CD4-positive, alpha-beta T cell (primary cell): ENCODE measurements at places on chromosomes 13 and 19. TPM values are rescaled to one million over a fixed set of nuclear protein-coding genes. Genes with fewer than 3 reads are reported as not detected.
A peak's percentile ranks its signal among the peaks of the same experiment; 100 is the strongest.

Gene NR2C2AP
- 10.5 TPM for total RNA-seq

DNA sequence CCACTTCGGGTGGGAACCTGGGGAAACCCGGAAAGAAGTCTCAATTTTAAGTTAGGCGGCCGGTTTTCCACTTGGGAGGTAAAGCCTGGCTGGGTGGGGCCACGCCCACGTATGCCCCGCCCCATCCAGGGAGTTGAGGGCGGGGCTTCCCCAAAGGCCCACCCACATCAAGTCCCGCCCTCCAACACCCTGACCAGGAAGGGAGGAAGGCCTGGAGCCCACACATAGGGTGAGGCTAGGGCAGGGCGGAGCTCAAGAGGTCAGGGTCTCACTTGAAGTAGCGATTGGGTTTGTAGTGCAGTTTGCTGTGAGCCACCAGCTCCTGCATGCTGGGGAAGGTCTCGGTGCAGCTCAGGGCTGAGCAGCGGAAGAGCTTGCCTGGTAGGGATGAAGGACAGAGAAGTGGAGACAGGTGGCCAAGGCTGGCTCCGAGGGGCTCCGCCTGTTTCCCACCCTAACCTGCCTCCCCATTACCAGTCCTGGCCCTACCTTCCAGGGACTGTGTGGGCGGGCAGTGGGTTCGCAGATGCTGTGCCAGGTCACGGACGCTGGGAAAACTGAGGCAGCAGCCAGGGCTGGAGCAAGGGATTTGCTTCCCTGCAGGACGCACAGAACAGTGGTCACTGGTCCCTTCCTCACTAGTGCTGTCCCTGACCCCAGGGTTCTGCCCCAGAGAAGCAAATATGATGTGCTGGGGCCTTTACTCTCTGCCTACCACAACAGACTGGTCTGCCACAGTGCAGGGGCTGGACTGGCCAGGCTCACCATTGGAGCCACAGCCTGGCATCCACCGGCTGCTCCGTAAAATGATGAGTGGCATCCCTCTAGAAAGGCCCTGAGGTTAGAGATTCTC lies 1.6 kb downstream of the ZNF414 start:
- no peaks in the 10 kb centered on the region for H3K27me3 ChIP-seq
- H3K4me3 ChIP-seq: no peak overlapping the region
- no peak overlapping the region for H3K27ac ChIP-seq
- peaks cover 53% of the 10 kb centered on the region for H3K4me1 ChIP-seq
- H3K36me3 ChIP-seq: peaks cover 19% of the 10 kb centered on the region
- DNase-seq: no peak

Gene PLPP2
- not detected for total RNA-seq

GRCh38 chr19:18464646-18465045 lies 26.7 kb upstream of the ISYNA1 start:
- H3K27me3 ChIP-seq: no peaks in the 10 kb centered on the region
- H3K4me1 ChIP-seq: peaks cover 33% of the 10 kb centered on the region
- H3K4me3 ChIP-seq: no peak overlapping the region
- H3K36me3 ChIP-seq: peaks cover 64% of the 10 kb centered on the region
- no peak for DNase-seq

DNA sequence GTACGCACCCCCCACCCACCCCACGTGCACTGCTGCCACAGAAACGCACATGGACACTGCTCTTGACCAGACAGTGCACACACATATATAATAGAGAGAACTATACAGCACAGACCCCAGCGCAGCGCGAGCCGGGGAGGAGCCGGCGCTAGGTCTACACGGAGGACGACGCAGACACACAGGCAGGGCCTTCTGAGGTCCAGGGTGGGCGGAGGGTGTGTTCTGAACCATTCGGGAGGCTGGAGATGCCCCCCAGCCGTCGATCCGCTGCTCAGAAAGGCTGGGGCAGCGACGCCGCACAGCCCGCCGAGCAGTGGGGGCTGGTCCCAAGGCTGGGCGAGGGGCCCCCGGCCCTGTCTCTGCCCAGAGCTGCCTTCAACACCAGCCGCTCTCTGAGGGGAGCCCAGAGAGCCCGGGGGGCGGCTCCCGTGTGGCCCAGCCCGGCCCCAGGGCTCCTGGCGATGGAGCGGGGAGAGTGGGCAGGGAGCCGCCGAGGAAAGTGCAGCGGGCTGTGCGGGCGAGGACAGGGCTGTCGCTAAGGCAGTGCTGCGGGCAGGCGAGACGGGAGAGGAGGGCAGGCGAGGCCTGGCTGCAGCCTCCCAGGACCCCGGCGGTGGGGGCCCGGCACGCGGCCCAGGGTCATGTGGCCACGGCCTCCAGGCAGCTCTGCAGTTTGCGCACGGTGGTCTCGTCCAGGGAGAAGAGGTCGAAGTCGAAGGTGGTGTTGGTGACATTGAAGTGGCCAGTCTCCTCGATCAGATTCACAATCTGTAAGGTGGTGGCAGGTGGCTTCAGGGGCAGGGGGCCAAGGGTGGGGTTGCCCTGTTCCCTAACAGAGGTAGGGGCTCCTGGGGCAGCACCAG lies 67.1 kb downstream of the MLLT1 start:
- no peak overlapping the region for H3K27ac ChIP-seq
- no peak overlapping the region for H3K4me3 ChIP-seq
- peaks cover 15% of the 10 kb centered on the region for H3K36me3 ChIP-seq

Gene KLC3
- not detected for total RNA-seq

GRCh38 chr13:41974262-41974900 lies 13.5 kb upstream of the VWA8 start:
- peaks cover 22% of the 10 kb centered on the region for H3K4me1 ChIP-seq
- H3K4me3 ChIP-seq: no peak overlapping the region
- no peaks in the 10 kb centered on the region for H3K27me3 ChIP-seq
- H3K27ac ChIP-seq: no peak overlapping the region
- no peaks in the 10 kb centered on the region for H3K36me3 ChIP-seq

DNA sequence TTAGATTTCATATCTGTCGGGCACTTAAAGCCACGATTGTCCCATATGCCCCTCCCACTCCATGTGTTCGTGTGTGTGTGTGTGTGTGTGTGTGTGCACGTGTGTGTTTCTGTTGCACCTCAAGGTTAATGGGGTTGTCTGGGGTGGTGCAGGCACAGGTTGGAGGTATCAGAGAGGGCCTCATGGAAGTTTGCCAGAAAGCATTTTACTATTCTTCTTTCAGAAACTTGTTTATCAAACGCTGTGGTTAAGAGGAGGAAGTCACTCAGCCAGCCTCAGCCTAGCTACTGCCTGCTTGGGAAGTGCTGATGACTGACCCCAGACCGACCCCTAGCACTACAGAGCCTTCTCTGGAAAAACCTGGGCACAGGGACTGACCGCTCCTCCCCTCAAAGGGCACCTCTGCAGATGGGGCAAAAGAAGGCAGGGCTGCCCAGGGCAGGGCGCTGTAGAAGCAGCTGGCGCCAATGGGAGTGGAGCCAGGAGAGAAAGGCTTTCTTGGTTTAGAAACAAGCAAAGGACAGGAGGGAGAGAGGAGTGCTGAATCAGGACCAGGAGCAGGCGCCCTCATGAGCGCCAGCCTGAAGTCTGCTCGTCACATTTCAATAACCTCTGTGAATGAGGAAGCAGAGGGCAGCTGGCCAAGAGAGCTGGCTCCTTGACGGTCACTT lies 3.9 kb downstream of the SIAH3 start:
- H3K27ac ChIP-seq: no peak overlapping the region
- peak overlapping the region; percentile 8 for H3K4me3 ChIP-seq
- H3K36me3 ChIP-seq: no peaks in the 10 kb centered on the region
- H3K4me1 ChIP-seq: peaks cover 44% of the 10 kb centered on the region

GRCh38 chr13:110358381-110358780 lies 51.3 kb downstream of the COL4A2 start:
- H3K4me1 ChIP-seq: no peaks in the 10 kb centered on the region
- H3K27ac ChIP-seq: no peak overlapping the region
- peaks cover 5% of the 10 kb centered on the region for H3K27me3 ChIP-seq

GRCh38 chr13:110961959-110962358 lies 47.1 kb upstream of the ANKRD10 start:
- no peaks in the 10 kb centered on the region for H3K36me3 ChIP-seq
- H3K4me3 ChIP-seq: no peak overlapping the region
- no peaks in the 10 kb centered on the region for H3K27me3 ChIP-seq
- no peaks in the 10 kb centered on the region for H3K4me1 ChIP-seq

DNA sequence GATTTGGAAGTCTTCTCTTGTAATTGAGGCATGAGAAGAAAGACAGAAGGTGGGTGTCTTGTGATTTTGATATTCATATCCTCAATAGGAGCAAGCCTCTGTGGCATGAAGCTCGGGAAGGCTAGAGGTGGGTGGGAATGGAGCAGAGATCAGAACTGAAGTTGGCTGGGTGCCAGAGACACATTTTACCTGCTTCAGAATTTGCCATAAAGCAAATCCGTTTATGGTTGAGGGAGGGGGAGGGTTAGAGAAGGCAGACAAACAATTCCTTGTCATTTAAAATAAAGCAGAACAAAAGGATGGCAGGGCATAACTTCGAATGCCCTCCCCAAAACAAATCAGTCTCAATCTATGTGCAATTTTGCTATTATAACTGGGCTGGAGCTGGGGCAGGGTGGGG lies 305.9 kb downstream of the KLF5 start:
- DNase-seq: no peak
- H3K27ac ChIP-seq: no peak overlapping the region
- H3K4me3 ChIP-seq: no peak overlapping the region
- H3K36me3 ChIP-seq: no peaks in the 10 kb centered on the region

Gene MTUS2
- total RNA-seq: 0.81 TPM

DNA sequence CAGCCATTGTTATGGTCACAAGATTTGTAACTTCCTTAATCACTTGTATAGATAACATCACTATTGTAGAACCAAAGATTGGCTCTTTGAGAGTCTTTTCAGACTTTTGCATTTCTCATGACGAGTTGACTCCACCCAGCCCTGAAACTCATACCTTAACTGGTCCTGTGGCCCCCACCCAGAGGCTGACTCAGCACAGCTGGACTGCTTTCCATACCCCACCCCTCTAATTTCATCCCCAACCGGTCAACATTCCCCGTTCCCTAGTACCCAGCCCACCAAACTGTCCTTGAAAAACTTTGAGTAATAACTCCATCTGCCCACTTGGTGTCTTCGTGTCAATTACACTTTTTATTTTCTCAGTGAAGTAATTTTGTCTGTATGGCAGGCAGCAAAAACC lies 32.1 kb upstream of the SLITRK1 start:
- no peaks in the 10 kb centered on the region for H3K36me3 ChIP-seq
- H3K4me1 ChIP-seq: no peaks in the 10 kb centered on the region
- H3K27me3 ChIP-seq: no peaks in the 10 kb centered on the region
- no peak overlapping the region for H3K4me3 ChIP-seq
- DNase-seq: no peak
- H3K27ac ChIP-seq: no peak overlapping the region

- no peaks in the 10 kb centered on the region for H3K27me3 ChIP-seq
- H3K36me3 ChIP-seq: peaks cover 7% of the 10 kb centered on the region
- H3K4me3 ChIP-seq: no peak overlapping the region
These were observed 27.0 kb downstream of the TMEM161A start for GRCh38 chr19:19111136-19111835.

GRCh38 chr19:5407356-5407755 lies 47.9 kb upstream of the ZNRF4 start:
- H3K4me3 ChIP-seq: no peak overlapping the region
- no peaks in the 10 kb centered on the region for H3K4me1 ChIP-seq
- H3K27me3 ChIP-seq: peaks cover 2% of the 10 kb centered on the region
- DNase-seq: no peak

Gene NALCN
- not detected for total RNA-seq

DNA sequence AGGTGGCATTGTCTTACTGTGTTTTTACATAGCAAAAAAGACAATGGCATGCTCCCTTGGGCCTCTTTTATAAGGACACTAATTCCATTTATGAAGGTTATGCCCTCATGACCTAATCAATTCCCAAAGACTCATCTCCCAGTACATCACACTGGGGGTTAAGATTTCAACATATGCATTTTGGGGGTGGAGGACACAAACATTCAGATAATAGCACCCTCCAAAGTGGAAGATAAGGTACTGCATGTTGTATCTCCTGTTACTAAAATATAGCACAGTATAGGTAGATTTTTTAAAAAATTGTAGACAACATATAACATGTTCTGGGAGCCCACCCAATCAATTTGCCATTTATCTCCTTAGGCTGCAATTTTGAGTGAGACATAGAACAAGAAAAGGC lies 221.2 kb downstream of the LIG4 start:
- H3K4me1 ChIP-seq: no peaks in the 10 kb centered on the region
- no peaks in the 10 kb centered on the region for H3K27me3 ChIP-seq
- H3K27ac ChIP-seq: no peak overlapping the region

Gene NEK5
- 0.08 TPM for total RNA-seq

DNA sequence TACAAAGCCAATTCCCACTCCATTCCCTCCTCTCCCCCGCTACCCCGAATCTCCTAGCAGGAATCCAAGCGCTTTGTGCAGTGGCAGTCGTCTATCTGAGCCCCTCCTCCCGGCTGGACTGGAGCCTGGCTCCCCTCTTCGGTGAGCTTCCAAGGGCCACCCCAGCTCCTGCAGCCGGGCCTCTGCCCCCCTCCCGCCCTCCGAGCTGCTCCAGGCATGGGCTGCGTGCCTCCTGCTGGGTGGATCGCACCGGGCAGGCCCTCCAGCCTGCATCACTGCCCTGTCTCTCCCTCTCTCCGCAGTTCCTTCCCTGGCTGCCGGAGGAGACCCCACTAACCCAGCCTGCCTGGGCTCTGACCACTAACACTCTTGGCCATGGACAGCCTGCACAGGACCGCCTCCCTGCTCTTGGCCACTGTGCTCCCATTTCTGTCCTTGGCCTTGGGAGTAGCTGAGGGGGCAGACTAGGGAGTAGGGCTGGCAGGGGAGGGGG lies 12.9 kb upstream of the LENG8 start:
- peaks cover 8% of the 10 kb centered on the region for H3K36me3 ChIP-seq
- no peak for DNase-seq

DNA sequence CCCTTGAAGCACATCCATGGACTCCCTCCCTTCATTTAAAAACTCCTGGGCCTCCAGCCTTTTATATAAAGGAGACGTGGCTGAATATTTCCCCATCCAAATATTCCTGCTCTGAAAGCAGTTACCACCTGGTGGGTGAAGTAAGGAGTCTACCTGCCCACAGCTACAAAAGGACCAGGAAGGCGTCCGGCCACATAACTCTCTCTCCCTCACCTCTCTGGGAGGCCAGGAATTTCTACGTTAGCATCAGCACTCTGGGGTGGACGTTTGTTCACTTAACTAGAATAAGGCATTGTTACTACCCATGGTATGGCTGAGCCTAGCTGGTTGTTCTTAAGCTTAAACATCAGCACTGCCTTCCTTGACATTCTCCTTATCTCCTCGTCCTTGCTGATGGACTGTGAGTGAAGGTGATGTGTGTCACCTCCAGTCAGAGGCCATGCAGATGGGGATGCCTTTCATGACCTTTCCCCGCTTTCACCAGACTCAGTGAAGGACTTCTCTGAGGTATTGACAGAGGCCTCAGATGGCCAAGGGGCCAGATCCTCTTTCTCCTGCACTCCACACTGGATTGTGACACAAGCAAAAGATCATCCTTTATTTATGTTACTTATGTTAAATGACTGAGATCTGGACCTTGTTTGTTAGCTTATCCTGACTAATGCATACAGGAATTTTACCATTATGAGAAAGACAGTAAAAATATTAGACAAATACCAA lies 22.2 kb upstream of the KPNA3 start:
- no peaks in the 10 kb centered on the region for H3K4me1 ChIP-seq
- H3K36me3 ChIP-seq: no peaks in the 10 kb centered on the region
- no peaks in the 10 kb centered on the region for H3K27me3 ChIP-seq
- no peak overlapping the region for H3K27ac ChIP-seq
- no peak for DNase-seq

- H3K4me1 ChIP-seq: no peaks in the 10 kb centered on the region
- no peak overlapping the region for H3K4me3 ChIP-seq
- DNase-seq: no peak
- no peaks in the 10 kb centered on the region for H3K36me3 ChIP-seq
These were observed 138.7 kb upstream of the KL start for GRCh38 chr13:32877491-32877890.

Gene ZNF610
- 0.53 TPM for total RNA-seq

GRCh38 chr13:94351292-94351990 lies 128.0 kb downstream of the DCT start:
- no peaks in the 10 kb centered on the region for H3K36me3 ChIP-seq
- DNase-seq: no peak
- H3K27me3 ChIP-seq: no peaks in the 10 kb centered on the region
- H3K4me1 ChIP-seq: no peaks in the 10 kb centered on the region

Gene COL4A1
- total RNA-seq: 0.08 TPM
